Activated naive CD8-positive, alpha-beta T cell treated with anti-CD3 and anti-CD28 coated beads, Interleukin-2, amount 10 ng/mL, durations not matched to agents 7 days and 5 days (primary cell): ENCODE measurements at places on chromosomes 2 and 18. TPM values are rescaled to one million over a fixed set of nuclear protein-coding genes. Genes with fewer than 3 reads are reported as not detected.

Gene FBXO48
- 4.0 TPM for total RNA-seq

Gene NT5C1B
- not detected for total RNA-seq

Gene FNDC4
- not detected for total RNA-seq

Gene MPHOSPH10
- total RNA-seq: 36.0 TPM

Gene NTSR2
- not detected for total RNA-seq

Gene LYG1
- total RNA-seq: 2.4 TPM

Gene GRHL1
- 0.43 TPM for total RNA-seq

Gene DSC1
- 0.61 TPM for total RNA-seq

Gene CACNB4
- 0.36 TPM for total RNA-seq

Gene SLC5A7
- not detected for total RNA-seq

Gene ICOS
- 32.0 TPM for total RNA-seq

DNA sequence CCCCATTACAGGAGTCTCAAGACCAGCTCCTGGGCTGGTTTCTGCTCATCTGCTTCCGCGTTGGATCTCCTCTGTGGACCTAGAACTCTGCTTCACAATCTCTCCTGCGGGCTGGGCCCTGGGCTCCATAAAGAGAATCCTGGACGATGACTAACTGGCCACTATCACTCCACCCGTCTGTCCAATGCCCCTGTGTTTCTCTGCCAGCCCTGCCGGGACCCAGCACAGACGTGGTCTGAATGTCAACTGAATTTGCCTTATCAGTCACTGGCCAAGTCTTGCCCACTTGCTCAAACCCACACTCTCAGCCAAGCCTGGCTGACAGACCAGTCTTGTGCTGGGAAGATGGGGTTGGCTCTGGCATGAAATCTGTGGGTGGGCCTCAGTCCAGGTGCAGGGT, 17.4 kb downstream of the KIF3C start:
- DNase-seq: no peak
- no peaks in the 10 kb centered on the region for H3K27me3 ChIP-seq
- no peak overlapping the region for H3K27ac ChIP-seq

GRCh38 chr2:19632403-19632991, 269.3 kb downstream of the TTC32 start:
- H3K36me3 ChIP-seq: no peaks in the 10 kb centered on the region
- H3K4me1 ChIP-seq: no peaks in the 10 kb centered on the region
- H3K27ac ChIP-seq: no peak overlapping the region
- peaks cover 8% of the 10 kb centered on the region for H3K27me3 ChIP-seq
- no peak for DNase-seq

- H3K27me3 ChIP-seq: no peaks in the 10 kb centered on the region
- no peak overlapping the region for H3K4me3 ChIP-seq
- no peaks in the 10 kb centered on the region for H3K4me1 ChIP-seq
- DNase-seq: no peak
- H3K27ac ChIP-seq: no peak overlapping the region
- peaks cover 5% of the 10 kb centered on the region for H3K36me3 ChIP-seq
These were observed 223.1 kb upstream of the FBXO11 start for GRCh38 chr2:48129293-48129950.

DNA sequence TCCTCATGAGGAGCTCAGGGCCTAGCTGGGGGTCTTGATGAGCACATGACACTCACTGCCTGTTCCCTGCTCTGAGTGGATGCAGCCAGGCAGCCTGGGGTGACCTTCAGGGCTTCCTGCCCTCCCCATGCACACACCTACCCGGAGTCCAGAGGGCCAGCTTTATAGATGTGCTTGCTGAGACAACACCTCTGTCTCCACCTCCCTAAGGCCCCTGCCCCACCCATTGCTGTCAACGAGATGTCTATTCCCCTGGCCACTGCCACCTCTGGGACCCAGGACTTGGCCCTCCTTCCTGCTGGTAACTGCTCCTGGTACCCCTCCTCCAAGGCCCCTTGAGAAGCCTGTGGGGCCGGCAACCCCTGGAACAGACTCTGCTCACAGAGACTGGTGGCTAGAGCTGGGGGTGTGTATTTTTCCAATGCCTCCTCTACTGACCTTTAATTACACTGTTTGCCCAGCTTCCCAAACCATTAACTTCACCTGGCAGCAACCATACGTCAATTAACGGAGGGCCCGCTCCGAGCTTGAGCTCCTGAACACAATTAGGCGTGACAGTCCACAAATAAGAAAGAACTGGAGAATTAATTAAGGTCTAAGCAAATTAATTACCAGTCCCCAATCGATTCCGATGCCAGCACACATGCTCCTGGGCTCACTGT, 66.3 kb downstream of the EMX1 start:
- H3K36me3 ChIP-seq: no peaks in the 10 kb centered on the region
- no peak overlapping the region for H3K27ac ChIP-seq
- DNase-seq: no peak
- peaks cover 2% of the 10 kb centered on the region for H3K4me1 ChIP-seq

DNA sequence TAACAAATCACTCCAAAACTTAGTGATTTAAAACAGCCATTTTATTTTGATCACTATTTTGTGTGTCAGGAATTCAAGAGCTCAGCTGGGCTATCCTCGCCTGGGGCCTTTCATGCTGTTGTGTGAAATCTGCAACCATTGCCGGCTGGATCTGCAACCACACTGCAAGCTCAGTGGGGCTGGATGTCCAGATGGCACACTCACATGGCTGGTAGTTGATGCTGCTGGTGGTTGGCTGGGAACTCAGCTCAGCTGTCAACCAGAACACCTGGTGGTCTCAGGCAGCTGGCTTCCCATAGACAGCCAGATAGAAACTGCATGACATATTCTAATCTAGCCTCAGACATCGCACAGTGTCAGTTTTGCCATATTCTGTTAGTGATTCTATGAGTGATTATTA, 30.6 kb upstream of the AP1S3 start:
- no peak overlapping the region for H3K4me3 ChIP-seq
- peaks cover 26% of the 10 kb centered on the region for H3K4me1 ChIP-seq
- no peak overlapping the region for H3K27ac ChIP-seq
- no peak for DNase-seq
- H3K27me3 ChIP-seq: no peaks in the 10 kb centered on the region

- no peaks in the 10 kb centered on the region for H3K4me1 ChIP-seq
These were observed 316.5 kb downstream of the EN1 start for GRCh38 chr2:118530976-118531375.

GRCh38 chr18:45958027-45958426, 9.1 kb downstream of the EPG5 start:
- no peaks in the 10 kb centered on the region for H3K27me3 ChIP-seq
- no peak overlapping the region for H3K4me3 ChIP-seq
- H3K4me1 ChIP-seq: peaks cover 21% of the 10 kb centered on the region
- DNase-seq: no peak
- H3K36me3 ChIP-seq: peaks cover 29% of the 10 kb centered on the region

DNA sequence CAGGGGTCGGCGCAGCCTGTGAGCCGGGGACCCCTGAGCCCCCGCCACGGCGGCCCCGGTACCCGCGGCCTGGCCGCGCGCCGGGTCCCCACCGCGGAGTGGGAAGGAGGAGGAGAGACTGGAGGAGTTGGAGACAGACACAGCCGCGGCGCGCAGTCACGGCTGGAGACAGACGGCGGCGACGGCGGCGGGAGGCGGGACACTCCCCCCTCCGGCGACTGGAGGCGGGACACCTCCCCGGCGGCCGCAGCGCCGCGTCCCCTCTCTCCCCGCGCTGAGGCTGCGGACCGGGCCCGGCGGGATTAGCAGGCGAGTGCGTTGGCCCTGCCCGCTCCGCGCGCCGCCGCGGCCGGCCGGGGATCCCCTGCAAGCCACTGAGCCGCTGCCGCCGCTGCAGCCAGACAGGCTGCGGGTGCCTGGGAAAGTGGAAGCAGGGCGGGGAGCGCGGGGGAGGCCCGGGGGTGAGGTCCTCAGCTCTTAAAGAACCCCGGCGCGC, 1.0 kb upstream of the LDLRAD4 start:
- peak overlapping the region; percentile 32 for H3K4me3 ChIP-seq
- peak; percentile 77 for DNase-seq
- H3K4me1 ChIP-seq: peaks cover 27% of the 10 kb centered on the region
- peaks cover 32% of the 10 kb centered on the region for H3K27me3 ChIP-seq
- H3K27ac ChIP-seq: no peak overlapping the region

DNA sequence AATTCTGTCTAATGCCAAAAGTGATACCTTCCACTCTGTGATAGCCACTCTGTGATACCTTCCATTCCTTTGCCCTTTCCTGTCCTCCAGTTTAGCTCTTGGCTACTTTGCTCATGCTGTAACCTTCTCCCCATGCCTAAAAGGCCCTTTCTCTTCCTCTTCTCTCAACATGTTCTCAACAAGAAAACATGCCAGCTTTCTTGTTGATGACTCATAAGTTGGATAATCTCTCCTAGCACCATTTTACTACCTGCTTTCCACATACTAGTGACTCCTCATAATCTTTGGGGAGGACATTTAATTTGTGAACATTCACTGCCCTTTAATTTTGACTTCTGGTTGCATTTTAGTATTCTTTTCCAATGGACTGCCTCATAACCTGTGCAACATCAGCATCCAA, 55.9 kb upstream of the NT5C1B start:
- H3K27me3 ChIP-seq: no peaks in the 10 kb centered on the region
- no peak for DNase-seq
- H3K4me3 ChIP-seq: no peak overlapping the region
- H3K36me3 ChIP-seq: peaks cover 2% of the 10 kb centered on the region
- H3K27ac ChIP-seq: no peak overlapping the region

DNA sequence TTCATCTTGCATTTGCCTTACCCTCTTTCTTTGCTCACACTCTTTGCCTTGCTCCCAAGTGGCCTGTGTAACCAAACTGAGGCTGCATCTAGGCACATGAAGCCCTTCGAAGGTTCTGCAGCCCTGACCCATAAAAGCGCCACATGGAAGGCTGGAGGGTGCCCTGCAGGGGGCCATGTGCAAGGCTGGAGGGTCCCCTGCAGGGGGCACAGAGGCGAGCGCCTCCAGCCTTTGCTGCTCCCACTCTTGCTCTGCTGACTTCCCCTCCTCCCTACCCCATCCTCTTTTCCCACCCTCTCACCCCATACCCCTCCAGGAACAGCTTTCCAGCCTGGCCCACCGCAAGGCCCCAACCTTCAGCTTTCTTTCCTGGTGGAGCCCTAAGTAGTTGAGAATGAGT, 317.3 kb downstream of the CELF4 start:
- no peak overlapping the region for H3K4me3 ChIP-seq
- peaks cover 43% of the 10 kb centered on the region for H3K27me3 ChIP-seq
- H3K4me1 ChIP-seq: peaks cover 1% of the 10 kb centered on the region
- DNase-seq: no peak

DNA sequence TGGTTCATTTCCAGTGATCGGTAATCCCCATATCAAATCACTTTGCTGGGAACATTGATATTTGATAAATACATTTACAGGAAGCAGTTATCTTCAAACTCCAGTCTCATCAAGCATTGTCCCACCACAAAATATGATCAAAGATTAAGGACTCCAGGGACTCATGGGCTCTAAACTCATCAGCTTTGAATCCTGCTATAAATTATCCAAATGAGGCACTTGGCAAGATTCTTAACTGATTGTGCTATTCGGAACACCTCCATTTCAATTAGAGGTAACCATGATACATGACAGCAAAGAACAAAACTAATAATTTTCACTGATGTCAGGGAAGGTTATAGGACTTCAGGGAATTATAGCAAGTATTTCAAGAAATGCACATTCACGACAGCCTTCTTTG, 1088.1 kb upstream of the PIK3C3 start:
- no peak overlapping the region for H3K27ac ChIP-seq
- no peaks in the 10 kb centered on the region for H3K36me3 ChIP-seq
- H3K4me3 ChIP-seq: no peak overlapping the region
- H3K4me1 ChIP-seq: no peaks in the 10 kb centered on the region
- no peak for DNase-seq

DNA sequence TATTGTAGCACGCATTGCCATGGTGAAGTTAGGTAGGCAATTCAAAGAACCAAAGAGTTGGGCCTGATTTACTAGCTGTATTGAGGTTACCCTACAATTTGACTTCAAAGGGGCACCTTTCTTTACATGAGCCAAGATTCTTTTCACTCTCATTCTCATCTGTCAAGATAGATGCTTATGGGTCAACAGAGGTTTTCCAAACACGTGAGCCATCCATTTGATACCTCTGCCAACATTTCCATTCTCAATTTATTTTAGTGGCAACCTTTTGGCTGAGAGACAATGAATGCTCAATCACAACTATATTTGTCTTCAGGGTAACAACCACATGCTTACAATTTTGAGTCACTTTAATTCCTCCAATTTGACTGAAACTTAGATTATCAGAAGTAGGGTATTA, 370.6 kb upstream of the CDH20 start:
- H3K36me3 ChIP-seq: no peaks in the 10 kb centered on the region
- H3K27ac ChIP-seq: no peak overlapping the region
- H3K27me3 ChIP-seq: no peaks in the 10 kb centered on the region
- DNase-seq: no peak
- no peaks in the 10 kb centered on the region for H3K4me1 ChIP-seq

- H3K27ac ChIP-seq: no peak overlapping the region
- no peak for DNase-seq
- no peak overlapping the region for H3K4me3 ChIP-seq
- H3K36me3 ChIP-seq: no peaks in the 10 kb centered on the region
- no peaks in the 10 kb centered on the region for H3K27me3 ChIP-seq
- peaks cover 2% of the 10 kb centered on the region for H3K4me1 ChIP-seq
These were observed 933.7 kb upstream of the LRATD1 start for GRCh38 chr2:13698847-13699246.

GRCh38 chr2:101114815-101115214, 36.4 kb downstream of the TBC1D8 start:
- no peak overlapping the region for H3K4me3 ChIP-seq
- no peaks in the 10 kb centered on the region for H3K4me1 ChIP-seq
- no peak overlapping the region for H3K27ac ChIP-seq
- peaks cover 9% of the 10 kb centered on the region for H3K27me3 ChIP-seq
